ENCODE measurements at places on chromosomes 2 and 18.

DNA sequence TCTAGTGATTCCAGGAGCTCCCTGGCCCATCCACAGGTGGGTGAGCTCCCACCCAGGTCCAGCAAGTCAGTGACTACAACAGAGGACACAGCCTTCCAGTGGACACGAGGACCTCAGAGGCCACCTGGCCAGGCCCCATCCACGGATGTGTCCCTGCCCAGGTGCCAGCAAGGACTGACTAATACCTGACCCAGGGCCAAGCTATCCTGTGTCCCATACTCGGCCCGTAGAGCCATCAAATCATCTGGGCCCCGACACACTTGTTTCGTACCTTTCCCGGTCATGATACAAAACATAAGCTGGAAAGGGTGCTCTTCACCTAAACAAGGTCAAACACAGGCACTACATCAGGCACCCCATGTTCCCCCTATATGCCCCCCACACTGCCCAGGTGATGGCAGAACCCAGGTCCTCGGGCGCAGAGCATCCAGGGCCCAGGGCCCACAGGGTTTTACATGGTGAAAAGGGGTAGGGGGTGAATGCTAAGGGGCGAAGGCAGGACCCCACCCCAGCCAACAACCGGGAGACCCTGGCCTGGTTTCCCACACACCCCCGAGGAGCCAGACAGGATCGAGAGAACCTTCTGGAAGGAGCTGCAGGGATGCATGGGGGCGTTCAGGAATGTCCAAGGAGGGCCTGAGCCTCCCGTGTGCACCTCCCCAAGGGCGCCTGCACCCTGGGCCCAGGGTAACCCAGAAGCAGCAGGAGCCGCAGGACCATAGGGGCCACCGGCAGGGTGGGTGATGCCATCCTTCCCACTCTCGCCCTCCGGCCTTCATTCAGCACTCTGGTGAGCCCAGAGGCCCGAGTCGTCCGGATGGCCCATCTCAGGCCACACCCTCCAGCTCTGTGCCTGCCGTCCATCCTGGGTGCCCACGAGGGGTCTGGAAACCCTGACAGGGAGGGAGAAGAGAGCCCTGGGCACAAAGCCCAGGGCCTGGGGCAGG is 94.3 kb downstream of the HDAC4 start:
- no peak for DNase-seq

DNA sequence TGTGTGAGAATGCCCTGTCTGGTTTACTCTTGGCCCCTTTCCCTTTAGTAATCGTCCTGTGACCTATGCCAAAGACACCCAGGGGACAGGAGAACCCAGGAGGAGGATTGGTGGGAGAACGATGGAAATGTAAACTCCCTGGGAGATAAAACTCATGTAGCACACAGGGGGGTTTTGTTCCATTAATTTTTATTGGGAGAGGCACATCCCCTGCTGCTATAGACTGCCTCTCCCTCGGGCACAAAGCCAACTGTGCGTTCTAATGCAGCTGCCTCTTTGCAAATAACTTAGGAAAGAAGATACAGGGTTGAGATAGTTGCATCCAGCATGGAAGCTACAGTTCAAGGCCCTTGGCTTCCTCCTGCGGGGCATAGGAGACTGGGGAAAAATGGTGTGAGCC is 489.6 kb downstream of the SLC4A3 start:
- no peak for DNase-seq

DNA sequence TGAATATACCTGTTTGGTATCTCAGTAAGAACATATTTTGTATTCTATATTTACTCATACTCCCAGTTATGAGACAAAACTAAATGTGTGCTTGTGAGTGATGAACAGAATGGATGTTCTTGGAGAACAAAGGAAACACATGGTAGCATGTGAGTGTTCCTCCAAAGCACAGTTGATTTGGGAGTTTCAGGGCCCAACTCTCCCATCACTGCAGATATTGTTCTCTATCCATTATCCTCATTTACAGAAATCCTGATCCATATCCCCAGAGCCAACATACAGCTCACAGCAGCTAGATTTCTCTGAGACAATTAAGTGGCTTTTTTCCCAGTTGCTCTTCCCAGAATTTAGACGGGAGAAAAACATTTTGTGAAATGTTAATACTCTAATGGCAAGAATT is 75.6 kb upstream of the MAPRE2 start:
- DNase-seq, result no peak

DNA sequence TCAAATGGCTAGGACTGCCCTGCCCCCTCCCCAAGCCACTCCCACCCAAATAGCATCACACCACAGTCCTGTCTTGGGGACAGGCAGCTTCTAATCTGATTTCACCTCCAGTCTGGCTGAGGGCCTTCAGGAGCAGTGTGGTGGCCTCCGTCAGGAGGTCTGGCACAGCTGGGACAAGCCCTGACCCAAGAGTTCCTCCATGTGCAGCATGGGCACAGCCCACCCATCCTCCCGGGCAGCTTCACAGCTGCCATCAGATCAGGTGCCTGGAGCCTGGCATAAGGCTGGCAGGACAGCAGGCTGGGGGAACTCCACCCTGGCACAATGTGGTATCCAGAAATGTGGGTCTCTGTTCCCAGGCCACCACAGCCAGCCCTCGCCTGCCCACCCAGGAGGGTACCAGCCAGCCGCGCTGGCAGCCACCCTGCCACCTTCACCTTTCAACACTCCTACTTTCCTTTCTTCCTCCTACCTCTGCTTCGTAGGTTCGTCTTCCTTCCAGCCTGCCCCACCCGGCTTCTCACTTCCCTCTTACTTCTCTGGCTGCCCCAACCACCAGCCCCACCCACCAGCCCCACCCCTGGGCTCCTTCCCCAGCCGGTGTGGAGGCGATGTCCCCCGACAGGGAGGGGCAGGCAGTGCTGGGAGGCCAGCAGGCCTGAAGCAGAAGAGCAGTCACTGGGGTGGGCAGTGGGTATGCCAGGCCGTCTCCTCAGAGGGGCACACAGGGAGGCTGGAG is at the start of gene CAPG:
Gene CAPG (minus strand): TSS at position 522 of the 739 bp plus-strand sequence. CDS start 8,221 bp downstream, outside the sequence.
- no peak for DNase-seq

- peak; percentile 30 for DNase-seq
Measured at GRCh38 chr2:176001281-176001915, 669 bp downstream of the LNPK start.

DNA sequence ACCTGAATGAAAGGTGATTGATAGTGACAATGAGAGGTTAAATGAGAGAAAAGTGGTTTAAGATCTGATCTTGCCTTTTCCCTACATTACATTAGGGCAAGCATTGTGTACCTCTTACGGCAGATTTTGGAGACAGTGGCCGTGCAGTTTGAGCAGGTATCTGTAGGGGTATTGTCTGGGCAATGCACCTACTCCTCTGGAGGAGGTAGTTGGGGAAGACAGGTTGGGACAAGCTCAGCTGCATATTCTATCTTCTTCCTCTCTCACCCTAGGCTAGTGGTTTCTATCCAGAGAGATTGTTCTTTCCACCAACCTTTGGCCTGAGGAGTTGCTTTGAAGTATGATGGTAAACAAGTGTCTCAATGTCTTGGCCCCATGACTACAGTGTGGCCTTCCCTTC is 323.2 kb downstream of the CYP26B1 start:
- DNase-seq, result no peak

- no peak for DNase-seq
Measured at GRCh38 chr2:103121106-103121505, 359.3 kb downstream of the TMEM182 start.

Data from stimulated activated CD4-positive, alpha-beta T cell treated with anti-CD3 and anti-CD28 coated beads, TNF-alpha, amount 100 ng/mL, for 24 hours (primary cell).